ENCODE measurements at places on chromosomes 11 and 22.

- DNase-seq = no peak
These were observed 26.1 kb downstream of the MAML2 start for GRCh38 chr11:96316869-96317268.

- no peak for DNase-seq
These were observed 1108.1 kb upstream of the CNTN5 start for GRCh38 chr11:97912629-97913028.

- peak; percentile 24 for DNase-seq
These were observed 269.4 kb downstream of the TTC28 start for GRCh38 chr22:28410050-28410816.

DNA sequence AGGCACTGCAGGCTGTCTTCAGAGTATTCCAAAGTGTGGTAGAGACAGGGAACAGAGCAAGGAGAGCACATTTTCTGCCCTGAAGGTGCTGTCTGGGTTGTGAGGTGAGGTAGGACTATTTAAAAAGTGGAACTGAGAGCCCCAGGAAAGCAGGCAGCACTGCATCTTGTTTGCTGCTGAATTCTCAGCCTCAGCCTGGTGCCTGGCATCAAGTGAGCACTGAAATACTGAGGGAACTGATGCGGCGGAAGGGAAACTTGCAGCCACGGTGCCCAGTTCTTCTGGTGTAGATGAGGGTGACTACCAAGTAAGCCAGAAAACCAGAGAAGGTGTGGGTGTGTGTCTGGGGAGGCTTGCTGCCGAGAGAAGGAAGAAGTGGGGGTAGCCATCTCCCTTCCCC is 59.5 kb downstream of the TNRC6B start:
- DNase-seq = no peak

DNA sequence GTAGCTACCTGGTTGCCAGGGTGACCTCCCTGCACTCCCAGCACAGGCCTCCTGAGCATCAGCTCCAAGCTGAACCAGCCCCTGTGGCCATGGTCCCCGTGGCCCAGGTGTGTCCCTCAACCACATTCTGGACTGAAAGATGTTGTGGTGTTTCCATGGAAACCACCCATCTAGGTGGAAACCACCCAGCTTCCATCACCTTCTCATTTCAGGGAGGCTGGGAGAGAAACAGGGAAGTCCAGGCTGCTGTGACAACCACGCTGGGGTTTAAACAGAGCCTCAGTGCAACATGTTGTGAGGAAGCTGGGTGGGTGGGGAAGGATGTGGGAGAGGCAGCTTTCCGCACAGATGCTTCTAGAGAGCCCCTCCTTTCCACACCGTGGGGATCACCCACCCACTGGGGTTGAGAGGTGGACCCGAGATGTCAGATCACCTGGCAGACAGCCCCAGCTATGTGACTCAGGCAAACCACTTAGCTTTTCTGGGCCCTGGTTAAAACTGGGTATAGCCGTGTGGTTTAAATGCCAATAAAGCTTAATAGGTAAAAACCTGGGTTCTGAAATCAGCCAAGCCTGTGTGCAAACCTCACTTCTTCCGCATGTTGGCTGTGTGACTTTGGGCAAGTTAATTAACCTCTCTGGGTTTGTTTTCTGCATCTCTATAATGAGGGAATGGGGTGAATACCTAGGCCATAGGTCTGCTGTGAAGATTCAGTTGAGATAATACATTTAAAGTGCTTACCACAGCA is 46.4 kb downstream of the CD82 start:
- no peak for DNase-seq

DNA sequence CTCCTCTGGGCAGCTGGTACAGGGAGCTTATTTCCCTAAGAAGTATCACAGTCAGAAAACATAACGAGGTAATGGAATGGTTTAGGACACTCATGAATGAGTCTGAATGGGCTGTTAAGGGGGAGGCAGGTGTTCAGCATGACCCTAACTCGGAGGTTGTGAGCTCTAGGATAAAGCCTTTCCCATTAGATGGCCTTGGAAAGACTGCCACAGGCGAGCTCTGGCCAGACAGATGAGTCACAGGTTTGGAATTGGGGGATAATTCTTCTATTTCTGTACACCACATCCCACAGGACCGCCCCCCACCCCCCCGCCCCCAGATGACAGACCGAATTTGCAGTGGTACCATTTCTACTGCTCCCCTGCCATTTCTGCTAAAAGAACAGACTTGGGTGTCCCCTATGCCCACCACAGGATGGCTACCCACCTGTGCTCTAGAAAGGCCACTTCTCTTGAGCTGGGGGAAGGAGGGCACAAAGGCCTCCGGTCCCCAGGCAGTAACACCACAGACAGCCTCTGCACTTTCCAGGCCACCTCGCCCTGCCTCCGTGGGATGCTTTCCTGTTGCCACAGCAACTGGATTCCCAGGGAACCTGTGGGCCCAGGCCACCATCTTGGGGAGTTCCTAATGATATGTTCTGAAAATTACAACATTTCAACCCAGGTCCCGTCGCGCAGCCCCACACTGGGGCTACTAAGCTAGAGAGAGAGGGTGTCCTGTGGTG is 76.7 kb downstream of the TRIM29 start:
- DNase-seq = no peak

Measured in MG63 (cell line).